Glomerular endothelial cell (primary cell): ENCODE measurements at places on chromosomes 13 and 19. TPM values are rescaled to one million over a fixed set of nuclear protein-coding genes. Genes with fewer than 3 reads are reported as not detected.

DNA sequence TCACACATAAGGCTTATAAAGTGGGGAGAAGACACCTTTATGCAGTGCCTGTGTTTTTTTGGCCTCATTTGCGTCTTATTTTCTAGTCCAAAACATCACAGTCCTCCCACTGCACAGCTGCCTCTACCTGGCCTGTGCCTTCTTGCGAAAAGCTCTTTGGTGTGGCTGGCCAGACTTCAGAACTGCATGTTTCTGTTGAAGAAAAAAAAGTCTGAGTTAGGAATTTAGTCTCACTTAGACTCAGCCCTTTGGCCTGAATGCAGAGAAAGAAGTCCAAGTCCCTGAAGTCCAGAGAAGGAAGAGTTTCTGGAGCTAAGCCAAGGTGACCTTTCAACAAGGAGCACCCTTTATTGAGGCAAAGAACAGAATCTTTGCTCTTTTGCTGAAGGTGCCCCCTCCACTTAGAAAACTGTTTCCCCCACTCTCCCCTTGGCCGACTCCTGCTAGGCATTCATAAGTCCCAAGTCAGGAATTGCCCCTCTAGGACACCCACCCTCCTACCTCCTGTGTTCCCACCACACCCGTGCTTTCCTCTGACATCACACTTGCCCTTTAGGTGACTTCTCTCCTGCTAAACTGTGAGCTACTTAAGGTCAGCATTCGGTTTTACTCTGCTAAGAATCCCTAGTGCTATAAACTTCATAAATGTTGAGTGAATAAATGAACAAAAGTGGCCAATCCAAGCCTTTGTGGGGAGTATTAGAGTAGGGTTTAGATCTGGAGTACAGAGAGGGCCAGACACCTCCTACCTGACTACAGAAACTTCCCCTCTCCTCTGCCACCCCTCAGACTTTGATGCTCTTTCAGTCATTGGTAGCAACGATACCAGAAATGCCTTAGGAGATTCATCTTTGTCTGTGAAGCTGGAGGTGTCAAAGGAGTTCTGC lies 226.8 kb downstream of the LACC1 start:
- DNase-seq, result no peak

- no peak for DNase-seq
These were observed 69.0 kb upstream of the DOCK9 start for GRCh38 chr13:99046851-99047250.

The PSG5 gene
- 0.10 and 0.29 TPM in 2 replicates for total RNA-seq

GRCh38 chr19:3813473-3814392 lies 27.6 kb upstream of the MATK start:
- no peak for DNase-seq

The POLR1G gene
- 6.3 and 12.7 TPM in 2 replicates for total RNA-seq

DNA sequence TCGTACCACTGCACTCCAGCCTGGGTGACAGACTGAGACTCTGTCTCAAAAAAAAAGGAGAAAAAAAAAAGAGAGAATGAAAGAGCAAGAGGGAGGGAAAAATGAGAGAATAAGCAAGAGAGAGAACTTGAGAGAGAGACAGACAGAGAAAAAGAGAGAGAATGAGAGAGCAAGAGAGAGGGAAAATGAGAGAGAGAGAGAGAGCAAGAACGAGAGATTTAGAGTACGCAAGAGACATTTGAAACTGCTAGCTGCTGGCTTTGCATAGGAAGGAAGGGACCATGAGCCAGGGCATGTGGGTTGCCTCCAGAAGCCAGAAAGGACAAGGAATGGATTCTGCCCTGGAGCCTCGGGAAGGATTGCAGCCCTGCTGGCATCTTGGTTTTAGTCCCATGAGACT lies 9.6 kb upstream of the ADGRE1 start:
- DNase-seq, result no peak

The ILF3 gene
- total RNA-seq, result 99.9 and 183 TPM in 2 replicates

The ALOX5AP gene
- total RNA-seq, result 0.29 TPM in 1 of 2 replicates, not detected in the other

DNA sequence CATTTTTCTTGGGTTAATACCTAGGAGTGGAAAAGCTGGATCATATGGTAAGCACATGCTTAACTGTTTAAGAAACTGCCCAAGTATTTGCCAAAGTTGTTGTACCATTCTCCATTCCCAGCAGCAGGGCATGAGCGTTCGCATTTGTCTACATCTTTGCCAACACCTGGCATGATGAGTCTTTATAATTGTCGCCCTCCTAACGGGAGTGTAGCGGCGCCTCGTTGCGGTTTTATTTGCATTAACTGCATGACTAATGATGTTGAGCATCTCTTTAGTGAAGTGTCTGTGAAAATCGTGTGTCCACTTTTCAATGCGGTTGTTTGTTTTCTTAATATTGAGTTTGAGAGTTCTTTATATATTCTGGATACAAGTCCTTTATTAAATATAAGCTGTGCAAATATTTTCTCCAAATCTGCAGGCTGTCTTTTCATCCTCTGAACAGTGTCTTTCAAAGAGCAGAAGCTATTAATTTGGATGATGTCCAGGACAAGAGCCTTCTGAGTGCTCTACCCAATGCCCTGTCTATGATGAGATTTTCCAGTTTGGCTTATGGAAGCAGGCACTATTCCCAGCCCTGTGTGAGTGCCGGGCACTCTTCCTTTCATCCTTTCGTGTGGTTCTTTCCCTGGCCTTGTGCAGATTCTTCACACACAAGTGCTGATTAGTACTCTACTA lies 202.0 kb downstream of the FOXO1 start:
- DNase-seq, result no peak

- no peak for DNase-seq
These were observed 17.5 kb downstream of the KLF2 start for GRCh38 chr19:16342002-16342715.

GRCh38 chr13:30463787-30464495 lies 1.8 kb downstream of the HMGB1 start:
- no peak for DNase-seq
